ENCODE measurements at places on chromosomes 12 and 14.

DNA sequence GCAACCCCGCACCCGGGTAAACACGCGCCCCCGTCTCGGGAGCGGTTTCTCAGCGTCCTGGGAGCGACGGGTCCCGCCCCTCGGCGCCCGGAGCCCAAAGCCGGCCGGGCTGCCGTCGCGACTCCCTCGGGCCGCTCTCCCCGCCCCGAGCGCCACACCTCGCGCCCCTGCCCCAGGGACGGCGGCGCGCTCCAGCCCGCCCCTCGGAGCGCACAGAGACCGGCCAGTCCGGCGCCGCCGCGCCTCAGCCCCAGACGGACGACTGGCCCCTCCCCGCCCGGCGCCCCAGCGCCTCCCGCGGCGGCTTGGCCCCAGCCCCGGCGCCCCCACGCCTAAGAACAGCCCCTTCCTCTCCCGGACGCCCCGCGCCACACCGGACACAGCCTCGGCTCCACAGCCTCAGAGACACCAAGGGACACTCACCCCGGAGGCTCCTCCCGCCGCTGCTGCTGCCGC, 411 bp downstream of the BTBD7 start:
- DNase-seq, result peak; percentile 36

DNA sequence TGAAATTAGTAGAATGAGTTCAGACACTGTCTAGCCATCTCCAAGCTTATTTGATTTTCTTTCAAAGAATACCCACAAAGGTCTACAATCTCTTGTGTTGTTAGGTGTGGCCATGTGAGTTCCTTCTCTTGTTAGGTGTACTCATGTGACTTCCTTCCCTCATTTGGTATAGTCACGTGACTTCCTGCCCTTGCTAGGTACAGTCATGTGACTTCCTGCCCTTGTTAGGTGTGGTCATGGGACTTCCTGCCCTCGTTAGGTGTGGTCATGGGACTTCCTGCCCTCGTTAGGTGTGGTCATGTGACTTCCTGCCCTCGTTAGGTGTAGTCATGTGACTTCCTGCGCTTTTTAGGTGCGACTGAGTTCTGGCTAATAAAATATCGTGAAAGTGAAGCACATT, 179.6 kb downstream of the TMX1 start:
- no peak for DNase-seq

GRCh38 chr12:31740628-31741027, 11.8 kb upstream of the AMN1 start:
- DNase-seq, result no peak

DNA sequence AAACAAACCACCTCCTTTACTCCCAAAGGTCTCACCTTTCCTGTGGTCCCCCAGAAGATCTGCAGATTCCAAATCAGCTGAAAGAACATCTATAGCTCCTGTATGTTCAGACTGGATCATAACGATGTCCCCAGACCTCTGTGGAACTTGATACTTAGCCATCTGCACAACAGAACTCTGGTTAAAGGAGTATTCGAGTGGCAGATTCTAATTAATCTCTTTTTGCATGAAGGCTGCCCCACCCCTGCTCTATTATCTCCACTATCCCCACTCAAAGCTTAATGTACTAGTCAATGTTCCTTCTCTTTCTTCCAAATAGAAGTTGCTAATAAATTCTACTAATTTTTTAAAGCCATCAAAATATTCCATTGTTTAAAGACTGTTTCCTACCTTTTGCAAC, 22.8 kb downstream of the GSTZ1 start:
- DNase-seq, result no peak

DNA sequence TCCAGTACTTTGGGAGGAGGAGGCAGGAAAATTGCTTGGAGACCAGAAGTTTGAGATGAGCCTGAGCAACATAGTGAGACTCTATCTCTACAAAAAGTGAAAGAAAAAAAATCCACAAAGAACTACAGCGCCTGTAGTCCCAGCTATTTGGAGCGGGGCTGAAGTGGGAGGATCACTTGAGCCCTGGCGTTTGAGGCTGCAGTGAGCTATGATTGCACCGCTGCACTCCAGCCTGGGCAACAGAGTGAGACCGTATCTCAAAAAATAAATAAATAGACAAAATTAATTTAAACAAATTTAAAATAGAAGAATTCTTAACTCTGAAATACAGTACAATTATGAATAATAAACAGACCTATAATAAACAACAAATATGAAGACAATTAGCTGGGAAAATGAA, 40.9 kb downstream of the ATL1 start:
- no peak for DNase-seq
